Midbrain (tissue), 1 donor: ENCODE measurements at places on chromosomes 6 and 20.

GRCh38 chr6:56222499-56222898, 24.9 kb downstream of the COL21A1 start:
- DNase-seq, result no peak

GRCh38 chr6:36114798-36115408, 15.4 kb upstream of the MAPK13 start:
- DNase-seq, result no peak

- DNase-seq, result no peak
Measured at GRCh38 chr6:168574075-168574698, 133.2 kb downstream of the SMOC2 start.

- DNase-seq, result no peak
Measured at GRCh38 chr6:38354905-38355304, 284.8 kb downstream of the BTBD9 start.

- no peak for DNase-seq
Measured at GRCh38 chr6:7726416-7727085, 652 bp downstream of the BMP6 start.

GRCh38 chr6:156955494-156956183, 178.5 kb downstream of the ARID1B start:
- DNase-seq, result no peak

DNA sequence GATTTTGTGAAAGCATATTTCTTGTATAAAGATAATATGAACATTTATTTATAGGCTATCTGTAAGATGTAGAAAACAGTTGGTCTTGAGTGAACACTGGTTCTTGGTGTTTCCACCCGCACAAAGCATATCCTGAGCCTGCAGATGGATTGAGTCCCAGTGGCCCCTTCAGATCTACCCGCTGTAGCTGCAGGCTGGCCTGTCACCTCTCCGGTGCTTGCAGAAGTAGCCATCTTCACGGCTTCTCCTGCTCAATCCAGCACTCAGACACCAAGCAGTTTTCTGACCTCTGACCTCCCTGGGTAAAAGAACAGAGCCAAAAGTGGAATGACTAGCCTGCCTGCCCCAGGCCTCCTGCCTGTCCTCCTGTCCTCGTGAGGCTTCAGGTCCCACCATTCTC, 22.7 kb downstream of the LYRM2 start:
- DNase-seq, result no peak

DNA sequence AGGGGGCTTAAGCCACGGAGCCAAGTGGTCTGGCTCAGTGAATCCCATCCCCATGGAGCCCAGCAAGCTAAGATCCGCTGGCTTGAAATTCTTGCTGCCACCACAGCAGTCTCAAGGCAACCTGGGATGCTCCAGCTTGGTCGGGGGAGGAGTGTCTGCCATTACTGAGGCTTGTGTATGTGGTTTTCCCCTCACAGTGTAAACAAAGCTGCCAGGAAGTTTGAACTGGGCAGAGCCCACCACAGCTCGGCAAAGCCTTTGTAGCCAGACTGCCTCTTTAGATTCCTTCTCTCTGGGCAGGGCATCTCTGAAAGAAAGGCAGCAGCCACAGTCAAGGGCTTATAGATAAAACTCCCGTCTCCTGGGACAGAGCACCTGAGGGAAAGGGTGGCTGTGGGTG, 25.5 kb upstream of the IL20RA start:
- no peak for DNase-seq

GRCh38 chr6:138640028-138640427, 133.5 kb upstream of the CCDC28A start:
- DNase-seq, result no peak

- peak; percentile 19 for DNase-seq
Measured at GRCh38 chr6:40997234-40997957, 41.6 kb downstream of the UNC5CL start.

GRCh38 chr20:38192323-38192885, 27.3 kb upstream of the TGM2 start:
- no peak for DNase-seq

GRCh38 chr6:16705081-16705993, 55.9 kb downstream of the ATXN1 start:
- no peak for DNase-seq

DNA sequence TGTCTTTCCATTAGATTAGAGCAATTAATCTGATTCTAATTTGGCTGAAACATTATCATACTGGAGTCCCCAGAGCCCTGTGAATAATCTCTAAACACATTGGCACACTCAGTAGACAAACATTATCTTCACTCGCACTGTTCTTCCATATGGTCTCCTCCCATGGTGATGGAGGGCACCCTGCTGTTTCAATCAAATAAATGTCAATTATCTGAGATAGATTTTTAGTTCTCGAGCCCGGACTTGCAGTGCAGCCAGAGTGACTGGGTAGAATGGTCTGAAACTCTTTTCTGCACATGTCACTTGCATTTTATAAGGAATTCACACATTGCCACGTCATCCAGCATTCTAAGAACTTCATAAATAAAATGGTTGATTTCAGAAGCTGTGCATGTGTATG, 90.6 kb upstream of the MAP3K7 start:
- DNase-seq, result no peak

GRCh38 chr20:10573273-10573950, 100.4 kb downstream of the JAG1 start:
- no peak for DNase-seq

GRCh38 chr20:22861231-22861980, 173.7 kb upstream of the SSTR4 start:
- DNase-seq, result no peak

DNA sequence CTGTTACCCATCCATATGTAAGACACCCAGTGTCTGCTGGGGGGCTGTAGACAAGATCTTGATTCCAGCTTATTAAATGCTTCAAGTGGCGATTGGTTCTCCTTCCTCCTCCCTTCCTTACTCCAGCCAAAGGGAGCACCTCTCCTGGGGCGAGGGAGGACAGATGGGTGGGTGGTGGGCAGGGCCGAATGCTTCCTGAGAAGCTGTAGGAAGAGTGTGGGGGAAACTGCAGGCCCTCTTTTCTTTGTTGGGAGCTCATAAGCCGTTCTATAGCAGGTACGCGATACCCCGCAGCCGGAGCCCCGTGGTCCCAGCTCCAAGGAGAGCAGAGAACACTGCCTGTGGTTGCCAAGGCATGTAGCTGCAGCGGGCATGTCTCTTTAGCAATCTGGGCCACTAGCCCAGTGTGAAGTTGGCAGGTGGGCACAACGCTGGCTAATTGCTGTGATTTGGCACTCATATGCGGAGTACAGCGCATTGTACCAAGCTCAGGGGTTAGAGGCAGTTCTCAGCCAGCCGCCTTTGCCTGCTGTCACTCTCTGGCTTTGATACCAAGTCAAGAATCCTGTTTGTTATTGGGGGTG, 14.7 kb upstream of the KCNG1 start:
- no peak for DNase-seq

DNA sequence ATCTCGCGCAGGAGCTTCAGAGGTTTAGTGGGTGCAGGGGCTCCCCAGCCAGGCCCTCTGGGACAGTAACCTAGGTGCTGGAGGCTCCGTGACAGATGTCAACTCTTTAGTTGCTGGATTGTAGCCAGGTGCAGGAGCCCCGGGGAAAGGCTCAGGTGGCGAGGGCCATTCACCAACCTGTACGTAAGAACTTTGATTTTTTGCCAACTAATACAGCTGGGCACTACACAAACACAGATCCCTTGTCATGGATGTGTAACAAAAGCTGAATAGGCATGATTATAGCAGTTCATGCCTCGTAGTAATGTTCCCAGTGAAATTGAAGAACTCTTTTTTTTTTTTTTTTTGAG, 82.6 kb downstream of the CDC5L start:
- DNase-seq, result no peak

- no peak for DNase-seq
Measured at GRCh38 chr6:33314515-33314942, 651 bp upstream of the TAPBP start.

DNA sequence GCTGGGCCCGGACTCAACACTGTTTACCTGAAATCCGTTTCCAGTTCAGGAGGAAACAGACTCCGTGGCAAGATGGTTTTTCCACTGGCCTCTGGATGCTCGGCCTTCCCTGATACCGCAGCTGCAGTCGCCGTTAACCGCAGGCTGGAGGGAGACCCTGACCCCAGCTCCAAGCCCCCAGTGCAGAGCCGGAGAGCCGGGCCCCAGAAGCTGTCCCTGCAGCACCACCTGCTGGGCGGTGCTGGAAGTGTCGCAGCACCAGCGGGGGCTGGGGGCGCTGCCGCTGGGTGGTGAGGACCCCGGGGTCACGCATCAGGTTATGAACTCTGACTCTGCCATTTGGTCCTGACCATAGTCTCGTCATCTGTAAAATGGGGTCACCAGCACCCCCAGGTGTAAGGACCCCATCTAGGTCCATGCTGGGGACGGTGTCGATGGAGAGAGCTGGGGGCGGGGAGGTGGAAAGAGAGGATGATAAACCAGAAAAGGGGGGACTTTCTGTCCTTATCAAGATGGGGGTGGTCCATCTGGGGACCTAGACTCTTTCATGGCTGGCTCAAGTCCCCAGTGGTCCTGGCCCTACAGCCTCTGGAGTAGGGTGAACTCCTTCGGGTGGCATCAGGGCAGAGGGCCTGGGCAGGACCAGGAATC, 20.8 kb upstream of the CHRNA4 start:
- peak; percentile 15 for DNase-seq

DNA sequence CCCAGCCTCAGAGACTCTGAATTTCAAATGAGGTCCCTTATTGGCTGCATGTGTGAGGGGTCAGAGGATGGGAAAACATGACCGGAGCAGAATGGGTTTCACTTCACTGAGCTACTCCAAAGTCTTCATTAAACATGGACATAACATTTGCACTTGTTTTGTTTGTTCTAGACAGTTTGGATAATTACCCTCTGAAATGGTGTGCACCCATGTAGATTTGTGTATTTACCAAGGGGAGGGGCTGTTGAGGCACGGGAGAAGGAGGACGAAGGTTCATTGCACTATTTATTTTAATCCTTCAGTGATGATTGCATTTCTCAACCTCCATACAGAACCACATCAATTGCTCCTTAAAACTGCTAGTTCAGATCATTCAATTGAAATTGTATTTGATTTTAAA, 364.2 kb downstream of the TFAP2B start:
- no peak for DNase-seq

GRCh38 chr6:3228771-3229565, 1.5 kb upstream of the TUBB2B start:
- DNase-seq, result no peak

GRCh38 chr6:168909288-168909687, 344.4 kb downstream of the THBS2 start:
- DNase-seq, result no peak

DNA sequence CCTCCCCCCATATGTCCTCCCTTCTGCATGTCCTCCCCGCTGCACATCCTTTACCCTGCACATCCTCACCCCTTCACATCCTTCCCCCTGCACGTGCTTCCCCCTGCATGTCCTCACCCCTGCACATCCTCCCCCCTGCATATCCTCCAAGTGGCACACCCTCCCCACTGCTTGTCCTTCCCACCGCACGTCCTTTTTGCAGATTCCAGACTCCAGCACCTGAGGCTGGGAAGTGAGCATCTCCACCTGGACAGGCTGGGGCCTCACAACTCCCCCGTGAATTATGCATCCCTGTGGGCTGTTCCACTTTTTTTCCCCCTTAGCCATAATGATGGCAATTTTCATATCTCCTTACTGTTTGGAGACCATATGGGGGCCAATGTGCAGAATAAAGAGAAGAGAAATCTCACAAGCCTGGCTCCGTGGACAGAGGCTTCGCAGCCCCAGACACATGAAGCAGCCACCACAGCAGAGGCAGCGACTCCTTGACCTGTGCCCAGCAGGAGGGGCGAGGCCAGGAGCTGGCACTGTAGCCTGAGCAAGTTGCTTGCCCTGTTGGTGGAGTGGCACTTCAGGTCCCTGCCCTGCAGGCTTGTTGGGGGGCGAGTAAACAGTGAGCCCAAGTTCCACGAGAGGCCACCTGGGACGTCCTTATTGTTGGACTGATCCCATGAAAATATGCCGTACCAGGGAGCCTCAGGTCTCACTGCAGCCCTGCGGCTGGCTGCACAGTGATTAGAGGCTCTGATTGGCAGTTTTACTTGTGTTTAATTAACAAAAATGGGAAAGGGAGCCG, 113.1 kb downstream of the SYNDIG1 start:
- no peak for DNase-seq

DNA sequence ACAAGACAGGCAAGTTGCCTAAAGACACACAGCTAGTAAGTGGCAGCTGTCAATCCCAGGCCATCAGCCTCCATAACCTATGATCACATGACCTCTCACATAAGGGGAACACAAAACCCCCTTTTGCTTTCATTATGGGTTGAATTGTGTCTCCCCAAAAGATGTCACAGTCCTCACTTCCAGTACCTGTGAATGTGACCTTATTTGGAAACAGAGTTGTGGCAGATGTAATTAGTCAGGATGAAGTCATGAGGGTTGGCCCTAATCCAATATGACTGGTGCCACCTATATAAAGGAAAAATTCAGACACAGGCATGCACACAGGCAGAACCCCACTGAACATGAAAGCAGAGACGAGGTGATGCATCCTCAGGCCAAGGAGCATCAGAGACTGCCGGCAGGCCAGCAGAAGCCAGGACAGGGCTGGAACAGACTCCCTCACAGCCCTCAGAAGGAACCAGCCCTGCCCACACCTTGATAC, 33.6 kb downstream of the GFOD1 start:
- DNase-seq, result no peak

DNA sequence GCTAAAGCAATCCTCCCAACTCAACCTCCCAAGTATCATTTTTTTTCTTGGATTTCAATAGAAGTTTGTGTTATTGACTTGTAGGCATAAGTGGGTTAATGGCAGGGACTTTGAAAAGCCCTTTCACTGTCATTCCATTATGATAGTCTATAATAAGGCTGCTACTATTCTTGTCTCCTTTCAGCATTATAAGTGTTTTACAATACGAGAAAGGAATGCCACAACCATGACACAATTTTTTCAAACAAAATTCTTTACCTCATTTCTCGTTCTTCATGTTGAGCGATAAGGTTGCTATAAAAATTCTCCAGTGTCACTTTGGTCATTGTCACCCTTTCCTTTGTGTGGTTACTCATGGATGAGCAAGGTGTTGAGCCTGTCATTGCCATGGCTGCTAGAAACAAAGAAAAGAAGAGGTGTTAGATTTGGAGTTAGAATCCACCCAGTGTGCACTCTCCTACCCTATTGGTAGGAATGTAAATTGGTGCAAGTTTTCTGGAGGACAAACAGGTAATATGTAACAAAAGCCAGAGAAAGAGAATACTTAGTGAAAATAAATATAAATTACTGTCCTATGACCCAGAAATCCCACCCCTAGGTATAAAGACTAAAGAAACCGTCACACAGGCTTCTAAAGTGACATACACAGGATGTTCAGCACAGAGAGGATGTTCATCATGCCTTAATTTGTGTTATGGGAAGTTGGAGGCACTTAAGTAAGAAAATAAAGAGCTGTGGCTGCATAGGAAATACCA, 7.3 kb downstream of the STK38 start:
- no peak for DNase-seq
